Stimulated activated CD4-positive, alpha-beta T cell treated with anti-CD3 and anti-CD28 coated beads, Interleukin-1b, Interleukin-23, amount 100 ng/mL, for 4 hours (primary cell): ENCODE measurements at places on chromosomes 5 and 9.

GRCh38 chr5:112013660-112014059 lies 256.7 kb upstream of the NREP start:
- no peak for DNase-seq

- no peak for DNase-seq
These were observed 223.9 kb upstream of the DMRT1 start for GRCh38 chr9:617445-618085.

GRCh38 chr9:99231711-99232110 lies 9.6 kb downstream of the SEC61B start:
- peak; percentile 27 for DNase-seq

DNA sequence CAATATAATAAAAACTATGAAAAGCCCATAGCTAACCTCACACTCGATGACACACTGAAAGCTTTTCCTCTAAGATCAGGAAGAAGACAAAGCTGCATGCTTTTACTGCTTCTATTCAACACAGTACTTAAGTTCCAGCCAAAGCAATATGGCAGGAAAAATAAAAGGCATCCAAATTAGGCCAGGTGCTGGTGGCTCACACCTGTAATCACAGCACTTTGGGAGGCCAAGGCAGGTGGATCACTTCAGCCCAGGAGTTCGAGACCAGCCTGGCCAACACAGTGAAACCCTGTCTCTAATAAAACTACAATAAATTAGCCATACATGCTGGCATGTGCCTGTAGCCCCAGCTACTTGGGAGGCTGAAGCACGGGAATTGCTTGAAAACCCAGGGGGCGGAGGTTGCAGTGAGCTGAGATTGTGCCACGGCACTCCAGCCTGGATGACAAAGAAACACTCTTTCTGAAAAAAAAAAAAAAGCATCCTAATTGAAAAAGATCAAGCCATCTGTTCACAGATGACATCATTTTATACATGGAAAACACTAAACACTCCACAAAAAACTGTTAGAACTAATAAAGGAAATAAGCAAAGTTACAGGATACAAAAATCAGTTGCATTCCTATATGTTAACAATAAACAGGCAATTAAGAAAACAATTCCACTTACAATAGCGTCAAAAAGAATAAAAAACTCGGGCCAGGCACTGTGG lies 17.9 kb downstream of the ZFR start:
- DNase-seq: no peak

GRCh38 chr5:176817841-176818377 lies 7.5 kb downstream of the UNC5A start:
- no peak for DNase-seq

DNA sequence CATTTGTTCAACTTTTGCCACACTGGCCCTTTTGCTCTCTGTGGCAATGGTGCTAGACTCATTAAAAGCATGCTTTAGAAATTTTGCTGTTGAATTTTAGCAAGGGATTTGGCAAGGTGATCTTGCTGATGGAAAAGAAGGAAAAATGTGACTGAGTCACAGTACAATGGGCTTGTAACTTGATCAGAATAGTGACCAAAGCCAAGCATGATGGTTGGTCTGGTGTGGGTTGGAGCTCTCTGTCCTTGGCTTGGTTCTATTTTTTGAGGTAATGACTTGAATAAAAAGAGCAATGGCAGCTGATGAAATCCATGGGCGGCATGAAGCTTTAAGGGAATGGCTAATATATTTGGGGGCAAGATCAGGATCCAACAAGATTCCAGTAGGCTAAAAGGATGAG lies 114.4 kb upstream of the ZNF366 start:
- DNase-seq: no peak

GRCh38 chr5:1142886-1143669 lies 31.2 kb upstream of the SLC12A7 start:
- no peak for DNase-seq

GRCh38 chr9:114375386-114376175 lies 12.2 kb downstream of the AKNA start:
- DNase-seq: no peak
